NCI-H460 (cell line): ENCODE measurements at places on chromosomes 13 and 19. TPM values are rescaled to one million over a fixed set of nuclear protein-coding genes. Genes with fewer than 3 reads are reported as not detected.

The IL17D gene
- 0.63 and 0.92 TPM in 2 replicates for total RNA-seq

The ZNF534 gene
- total RNA-seq: not detected in 2 replicates

The DCLK1 gene
- 5.5 and 6.7 TPM in 2 replicates for total RNA-seq

The PRKCG gene
- 0.20 TPM in 1 of 2 replicates, not detected in the other for total RNA-seq
